ENCODE measurements at places on chromosomes 4 and X. TPM values are rescaled to one million over a fixed set of nuclear protein-coding genes. Genes with fewer than 3 reads are reported as not detected.

The TRPC5OS gene
- not detected for total RNA-seq

The FGFBP2 gene
- total RNA-seq, result 8.2 TPM

The IRF2 gene
- 48.1 TPM for total RNA-seq

The RHOXF2B gene
- not detected for total RNA-seq

The ARMCX1 gene
- 4.7 TPM for total RNA-seq

The UBA1 gene
- 243 TPM for total RNA-seq

The PTPN13 gene
- total RNA-seq, result 0.27 TPM

DNA sequence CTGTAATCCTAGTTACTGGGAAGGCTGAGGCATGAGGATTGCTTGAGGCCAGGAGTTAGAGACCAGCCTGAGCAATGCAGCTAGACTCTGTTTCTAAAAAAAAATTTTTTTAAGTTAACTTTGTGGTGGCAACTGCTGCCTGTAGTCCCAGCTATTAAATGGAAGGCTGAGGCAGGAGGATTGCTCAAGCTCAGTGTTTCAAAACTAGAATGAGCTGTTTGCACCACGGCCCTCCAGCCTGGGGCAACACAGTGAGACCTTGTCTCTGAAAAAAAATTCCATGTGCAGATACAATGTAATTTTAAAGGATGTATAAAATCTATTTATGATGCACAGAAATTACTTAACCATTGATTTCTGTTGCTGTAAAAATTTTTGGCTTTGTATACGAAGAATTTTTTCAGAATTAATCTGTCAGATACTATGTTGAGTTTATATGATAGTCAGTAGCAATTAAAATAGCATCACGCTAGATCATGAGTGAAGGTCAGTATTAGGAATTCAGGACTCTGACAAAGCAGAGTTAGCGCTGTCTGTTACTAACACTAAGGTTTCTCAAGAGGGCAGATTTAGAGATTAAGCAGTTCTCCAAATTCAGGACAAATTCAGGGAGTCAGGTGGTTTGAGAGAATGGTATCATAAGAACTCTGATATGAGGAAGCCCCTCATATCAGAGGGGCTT, 8.3 kb upstream of the AGA start:
- no peak for DNase-seq

DNA sequence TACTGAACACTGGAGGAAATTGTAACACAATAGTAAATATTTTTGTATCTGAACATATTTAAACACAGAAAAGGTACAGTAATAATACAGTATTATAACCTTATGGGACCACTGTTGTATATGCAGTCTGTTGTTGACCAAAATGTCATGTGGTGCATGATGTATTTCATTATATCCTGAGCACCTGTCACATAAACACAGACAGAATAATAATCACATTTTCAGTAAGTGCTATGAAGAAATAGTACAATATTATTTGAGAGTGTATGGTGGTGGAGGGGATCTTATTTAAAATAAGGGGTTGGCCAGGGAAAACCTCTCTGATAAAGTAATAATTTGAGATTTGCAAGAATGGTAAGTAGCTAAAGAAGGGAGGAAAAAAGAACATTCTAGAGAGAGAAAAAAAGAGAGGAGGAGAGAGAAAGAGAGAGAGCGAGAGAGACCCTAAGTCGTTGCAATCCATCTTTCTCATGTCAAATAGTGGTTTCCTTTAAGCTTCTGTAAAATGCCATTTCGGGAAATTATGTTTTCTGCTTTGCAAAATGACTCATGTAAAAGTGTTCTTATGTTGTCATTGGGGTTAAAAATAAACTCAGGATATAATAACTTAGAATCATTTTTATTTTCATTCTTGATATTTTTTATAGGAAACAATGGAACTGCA, 19.3 kb upstream of the CLNK start:
- DNase-seq, result no peak

DNA sequence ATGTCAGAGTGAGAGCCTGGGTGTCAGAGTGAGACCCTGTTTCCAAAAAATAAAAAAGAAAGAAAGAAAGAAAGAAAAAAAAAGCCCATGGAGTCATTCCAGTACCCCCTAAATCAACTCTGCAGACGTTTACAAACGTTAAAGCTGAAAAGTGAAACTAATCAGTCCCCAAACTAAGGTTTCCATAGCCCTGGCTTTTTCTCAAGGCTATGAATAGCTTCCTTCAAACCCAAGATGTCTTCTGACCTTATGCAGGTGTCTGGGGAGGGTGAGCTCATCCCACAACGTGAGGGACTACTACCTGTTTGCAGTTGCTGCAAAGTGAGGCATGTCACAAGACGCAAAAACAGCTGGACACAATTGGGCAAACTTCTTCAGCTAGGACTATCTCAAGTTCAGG, 144.0 kb downstream of the SH3KBP1 start:
- DNase-seq, result peak; percentile 31

GRCh38 chr4:65193985-65194384, 476.3 kb downstream of the EPHA5 start:
- DNase-seq, result no peak

GRCh38 chrX:120559804-120560203, 958 bp downstream of the CUL4B start:
- no peak for DNase-seq

- DNase-seq, result no peak
Measured at GRCh38 chr4:94905511-94905910, 147.8 kb downstream of the BMPR1B start.

DNA sequence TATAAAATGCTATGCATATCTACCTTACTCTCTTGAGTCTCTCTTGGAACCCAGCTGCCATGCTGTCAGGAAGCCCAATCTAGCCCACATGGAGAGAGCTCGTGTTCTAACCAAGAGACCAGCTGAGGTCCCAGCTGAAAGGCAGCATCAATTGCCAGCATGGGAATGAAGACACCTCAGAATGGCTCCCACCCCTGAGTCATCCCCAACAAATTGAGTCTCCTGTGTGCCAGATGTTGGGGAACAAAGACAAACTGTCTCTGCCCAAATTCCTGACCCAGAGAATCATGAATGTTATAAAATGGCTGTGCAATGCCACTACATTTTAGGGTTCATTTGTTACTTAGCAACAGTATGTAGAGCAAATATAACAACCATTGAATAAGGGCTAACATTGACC, 105.2 kb upstream of the STX18 start:
- no peak for DNase-seq

DNA sequence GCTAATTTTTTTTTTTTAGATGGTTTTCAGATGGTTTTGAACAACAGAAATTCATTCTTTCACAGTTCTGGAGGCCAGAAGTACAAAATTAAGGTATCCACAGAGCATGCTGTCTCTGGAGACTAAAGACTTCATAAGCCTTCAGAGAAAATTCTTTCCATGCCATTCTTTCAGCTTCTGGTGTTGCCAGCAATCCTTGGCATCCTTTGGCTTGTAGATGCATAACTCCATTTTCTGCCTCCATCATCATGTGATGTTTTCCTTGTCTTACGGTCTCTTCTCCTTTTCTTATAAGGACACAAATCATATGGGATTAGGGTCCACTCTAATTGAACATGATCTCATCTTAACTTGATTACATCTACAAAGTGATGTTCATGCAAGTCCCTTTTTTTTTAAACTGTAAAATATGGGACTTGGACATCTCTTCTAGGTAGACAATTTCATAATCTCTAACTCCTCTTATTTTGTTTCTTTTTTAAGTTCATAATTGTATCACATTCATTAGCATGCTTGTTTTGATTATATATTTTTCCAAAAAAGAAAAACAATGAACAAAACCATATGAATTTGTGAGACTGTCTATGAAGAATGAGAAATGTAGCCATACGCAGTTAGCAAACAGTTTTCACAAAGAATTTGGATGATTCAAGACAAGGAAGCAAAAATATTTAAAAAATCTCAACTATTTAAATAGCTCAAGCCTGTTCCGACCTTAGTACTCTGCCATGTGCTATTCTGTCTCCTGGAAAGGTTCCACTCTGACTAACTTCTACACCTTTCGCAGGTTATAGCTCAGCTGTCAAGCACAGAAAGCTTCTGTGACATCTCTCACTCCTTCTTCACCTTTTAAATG, 53.1 kb upstream of the GIMD1 start:
- no peak for DNase-seq

- no peak for DNase-seq
Measured at GRCh38 chr4:3520796-3521600, 11.2 kb downstream of the LRPAP1 start.

DNA sequence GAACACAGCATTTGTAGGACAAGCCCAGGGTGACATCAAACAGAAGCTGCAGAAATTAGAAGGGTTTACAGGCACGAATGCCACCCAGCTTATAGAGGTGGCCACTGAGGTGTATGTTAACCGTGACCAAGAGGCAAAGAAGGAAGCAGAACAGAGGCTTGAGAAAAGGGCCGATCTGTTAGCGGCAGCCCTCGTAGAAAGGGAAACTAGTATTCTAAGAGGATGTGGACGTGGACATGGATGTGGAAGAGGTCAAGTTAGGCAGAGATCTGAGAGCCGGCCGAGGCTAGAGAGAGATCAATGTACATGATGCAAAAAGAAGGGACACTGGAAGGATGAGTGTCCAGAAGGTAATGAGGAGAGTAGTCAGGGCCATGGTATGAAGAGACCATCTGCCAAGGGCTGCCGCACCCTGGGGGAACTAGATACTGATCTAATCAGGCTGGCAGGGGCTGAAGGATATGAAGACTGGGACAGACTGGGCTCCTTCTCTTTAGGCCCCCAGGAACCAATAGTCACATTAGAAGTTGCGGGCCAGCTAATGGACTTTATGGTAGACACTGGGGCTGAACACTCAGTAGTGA, 27.5 kb downstream of the LIAS start:
- DNase-seq, result no peak

GRCh38 chrX:119607018-119607389, 780 bp upstream of the NKRF start:
- DNase-seq, result no peak
